GM12891 (cell line): ENCODE measurements at places on chromosomes 7 and 10.
A peak's percentile ranks its signal among the peaks of the same experiment; 100 is the strongest.

DNA sequence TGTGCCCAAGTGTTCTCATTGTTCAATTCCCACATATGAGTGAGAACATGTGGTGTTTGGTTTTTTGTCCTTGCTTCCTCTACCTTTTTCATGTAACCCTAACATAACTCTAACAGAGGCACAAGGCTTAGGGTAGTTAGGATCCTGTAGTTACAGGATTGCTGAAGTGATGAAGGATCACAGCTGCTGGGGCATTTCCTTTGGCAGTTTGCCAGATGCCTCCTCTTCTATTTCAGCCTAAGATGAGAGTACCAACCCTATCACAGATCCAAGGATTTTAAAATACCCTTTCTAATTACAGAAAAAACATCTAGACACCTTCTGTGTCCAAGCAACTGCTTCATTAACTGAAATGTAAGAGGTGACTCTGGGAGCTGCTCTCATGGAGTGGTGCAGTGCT is 141.7 kb upstream of the COL1A2 start:
- DNase-seq = no peak

- DNase-seq = no peak
Observed at GRCh38 chr10:86248062-86248461, 118.5 kb downstream of the GRID1 start.

DNA sequence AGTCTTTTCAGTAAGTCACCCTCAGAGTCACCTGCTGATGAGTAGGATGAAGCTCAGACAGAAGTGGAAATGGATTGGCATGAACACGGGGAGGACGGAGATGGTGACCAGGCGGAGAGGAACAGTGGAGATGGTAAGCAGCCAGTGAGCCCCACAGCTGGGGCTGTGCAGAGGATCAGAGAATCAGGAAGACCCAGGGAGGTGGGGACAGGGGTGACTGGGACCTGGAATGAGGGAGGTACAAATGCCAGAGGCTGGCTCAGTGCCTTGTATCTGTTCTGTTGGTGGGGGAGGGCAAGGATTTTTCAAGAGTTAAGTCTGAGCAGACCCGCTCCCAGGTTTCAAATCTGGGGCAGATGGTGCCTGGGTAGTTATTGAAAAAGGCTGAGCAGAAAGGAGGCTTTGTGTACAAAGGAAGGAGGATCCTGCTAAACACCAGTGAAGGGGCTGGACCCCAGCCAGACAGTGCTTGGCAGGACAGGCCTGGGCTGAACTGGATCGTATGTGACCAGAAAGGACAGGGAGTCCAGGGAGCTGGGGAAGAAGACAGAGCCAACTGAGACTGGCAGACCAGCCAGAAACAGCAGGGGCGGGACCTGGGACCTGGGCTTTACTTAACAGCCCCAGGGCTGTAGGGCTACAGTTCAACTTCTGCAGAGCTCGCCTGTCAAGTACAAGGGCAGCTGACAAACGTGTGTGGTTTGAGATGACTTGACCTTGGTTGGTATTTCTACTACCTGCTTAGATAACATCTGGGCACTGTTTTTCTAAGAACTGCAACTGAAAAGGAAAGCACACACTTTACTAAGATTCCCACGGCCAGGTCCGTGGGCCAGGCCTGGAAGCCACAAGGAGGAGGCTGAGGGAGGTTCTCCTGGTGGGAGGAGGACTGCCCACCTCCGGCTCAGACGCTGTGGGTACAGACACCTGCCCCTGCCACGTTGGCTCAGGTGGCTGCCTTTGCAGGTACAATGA is 13.2 kb upstream of the FRMPD2 start:
- DNase-seq = no peak

DNA sequence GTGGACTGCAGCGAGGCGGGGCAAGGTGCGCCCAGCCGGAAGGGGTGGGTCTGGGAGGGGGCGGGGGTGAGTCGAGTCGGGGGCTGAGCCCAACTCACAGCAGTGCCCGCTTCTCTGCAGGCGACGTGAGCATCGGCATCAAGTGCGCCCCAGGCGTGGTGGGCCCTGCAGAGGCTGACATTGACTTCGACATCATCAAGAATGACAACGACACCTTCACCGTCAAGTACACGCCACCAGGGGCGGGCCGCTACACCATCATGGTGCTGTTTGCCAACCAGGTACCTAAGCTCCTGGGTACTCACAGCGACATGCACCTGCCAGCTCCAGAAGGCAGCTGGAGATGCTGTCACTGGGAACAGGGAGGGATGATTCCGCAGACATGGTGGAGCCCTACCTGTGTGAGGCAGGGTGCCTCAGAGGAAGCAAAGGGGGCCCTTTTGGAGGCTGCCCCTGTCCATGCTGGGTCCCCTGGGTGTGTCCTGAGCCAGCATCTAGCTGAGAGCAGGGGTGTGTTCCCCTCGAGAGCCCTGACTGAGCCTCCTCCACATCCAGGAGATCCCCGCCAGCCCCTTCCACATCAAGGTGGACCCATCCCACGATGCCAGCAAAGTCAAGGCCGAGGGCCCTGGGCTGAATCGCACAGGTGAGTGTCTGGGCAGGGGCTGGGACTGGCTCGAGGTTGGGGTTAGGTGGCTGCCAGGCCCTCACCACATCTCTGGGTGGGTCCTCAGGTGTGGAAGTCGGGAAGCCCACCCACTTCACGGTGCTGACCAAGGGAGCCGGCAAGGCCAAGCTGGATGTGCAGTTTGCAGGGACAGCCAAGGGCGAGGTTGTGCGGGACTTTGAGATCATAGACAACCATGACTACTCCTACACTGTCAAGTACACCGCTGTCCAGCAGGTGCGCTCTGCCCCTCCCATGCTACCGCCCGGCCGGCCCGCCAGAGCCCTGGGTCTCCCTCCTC is 12.8 kb downstream of the FLNC start:
- DNase-seq = no peak

DNA sequence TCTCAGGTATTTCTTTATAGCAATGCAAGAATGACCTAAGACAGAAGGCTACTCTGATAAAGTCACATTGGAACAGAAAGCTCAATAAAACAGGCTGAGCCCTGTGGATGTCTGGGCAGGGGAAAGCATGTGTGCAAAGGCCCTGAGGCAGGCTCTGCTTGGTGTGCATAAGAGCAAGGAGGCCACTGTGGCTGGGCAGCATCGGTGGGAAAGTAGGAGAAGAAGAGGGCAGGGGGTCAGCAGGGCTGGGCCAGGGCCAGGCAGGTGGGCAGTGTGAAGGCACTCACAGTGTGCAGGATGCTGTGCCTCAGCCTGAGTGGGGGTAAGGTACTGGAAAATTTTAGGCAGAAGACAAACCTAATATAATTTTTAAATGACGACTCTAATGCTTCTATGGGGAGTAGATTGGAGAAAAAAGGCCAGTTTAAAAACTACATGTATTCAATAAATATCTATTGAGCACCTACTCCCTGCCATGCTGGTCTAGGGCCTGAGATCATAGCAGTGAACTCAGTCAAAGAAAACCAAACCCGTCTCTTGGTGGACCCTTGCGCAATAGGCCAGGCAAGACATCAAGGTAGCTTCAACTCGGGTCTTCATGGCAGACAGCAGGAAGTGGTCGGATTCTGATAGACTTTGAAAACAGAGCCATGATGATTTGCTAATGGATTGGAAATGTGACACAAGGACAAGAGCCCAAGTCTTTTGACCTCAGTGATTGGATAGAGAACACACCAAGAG is 572.3 kb downstream of the TCERG1L start:
- DNase-seq = no peak

GRCh38 chr10:87753995-87754866 is 63.8 kb downstream of the ATAD1 start:
- no peak for DNase-seq

GRCh38 chr7:96236198-96237039 is 85.5 kb downstream of the SLC25A13 start:
- DNase-seq = no peak

DNA sequence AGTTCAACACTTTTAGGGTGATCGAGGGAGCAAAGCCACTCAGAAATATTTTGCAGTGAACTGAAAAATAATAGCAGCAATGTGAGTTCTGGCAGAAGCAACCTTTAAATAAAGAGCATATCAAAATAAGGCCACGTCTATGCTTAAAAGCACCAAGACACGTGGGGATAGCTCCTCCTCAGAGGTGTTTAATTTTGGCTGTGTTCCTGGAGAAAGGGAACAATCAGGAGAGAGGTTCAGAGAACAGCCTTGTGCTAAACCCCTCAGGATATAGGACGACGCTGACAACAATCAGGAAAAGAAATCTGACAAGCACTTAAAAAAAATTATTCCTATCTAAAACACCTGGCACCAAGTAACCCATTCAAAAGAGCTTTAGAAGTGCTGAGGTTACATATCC is 471.9 kb upstream of the CELF2 start:
- DNase-seq = no peak

DNA sequence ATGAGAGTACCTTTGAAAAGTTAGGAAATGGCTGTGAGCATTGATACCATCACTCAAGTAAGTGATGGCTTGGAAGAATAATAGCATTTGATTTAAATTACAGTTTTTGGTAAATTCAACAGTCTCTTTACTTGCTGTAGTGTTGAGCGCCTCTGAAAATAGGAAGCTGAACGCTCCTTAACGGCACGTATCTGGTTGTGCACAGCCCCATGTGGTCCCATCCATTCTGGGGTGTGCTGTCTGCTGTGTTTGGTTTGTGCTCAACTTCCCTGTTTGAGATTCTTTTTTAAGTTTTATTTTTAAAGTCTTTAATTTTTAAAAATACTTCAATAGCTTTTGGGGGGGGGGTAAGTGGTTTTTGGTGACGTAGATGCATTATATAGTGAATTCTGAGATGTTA is 51.5 kb downstream of the DNAJB6 start:
- no peak for DNase-seq

DNA sequence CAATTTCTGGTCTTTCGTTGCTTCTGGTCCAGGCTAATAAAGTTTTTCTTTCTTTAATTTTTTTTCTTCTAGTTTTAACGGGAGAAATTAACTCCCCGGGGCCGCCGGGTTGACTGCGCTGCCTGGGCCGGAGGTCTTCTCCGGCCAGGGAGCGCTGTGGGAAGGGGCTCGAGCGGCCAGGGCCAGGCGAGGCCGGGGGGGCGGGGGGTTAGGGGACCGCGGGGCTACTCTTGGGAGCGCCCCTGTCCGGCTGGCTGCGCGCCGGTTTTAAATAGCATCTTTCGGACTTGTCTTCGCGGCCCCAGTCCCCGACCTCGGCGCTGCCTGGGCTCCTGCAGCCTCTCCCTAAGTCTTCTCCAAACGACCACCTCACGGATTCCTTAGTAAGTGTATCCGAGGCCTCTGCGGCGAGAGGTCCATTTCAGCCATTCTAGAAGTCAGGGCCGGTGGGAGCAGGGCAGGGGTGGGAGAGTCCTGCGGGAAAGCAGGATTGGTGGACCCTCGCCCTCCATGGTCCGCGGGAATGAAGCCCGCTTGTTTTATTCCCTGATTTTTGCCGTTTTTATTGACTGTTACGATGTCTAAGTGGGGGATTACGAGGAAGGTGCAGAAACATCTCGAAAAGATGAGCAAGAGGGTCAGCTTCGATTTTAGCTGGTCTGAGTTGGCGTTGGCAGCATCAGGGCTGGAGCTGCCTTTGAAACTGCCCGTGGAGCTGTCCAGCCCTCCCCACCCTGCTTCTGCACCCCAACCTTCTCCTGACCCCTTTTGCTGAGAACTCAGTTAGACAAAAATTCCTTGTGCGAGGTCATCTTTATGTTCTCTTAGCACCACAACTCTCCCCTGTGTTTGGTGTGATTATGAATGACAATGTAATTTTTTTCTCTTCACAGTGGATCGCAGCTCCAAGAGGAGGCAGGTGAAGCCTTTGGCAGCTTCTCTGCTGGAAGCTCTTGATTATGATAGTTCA is 555 bp downstream of the PHF14 start:
- DNase-seq = no peak

DNA sequence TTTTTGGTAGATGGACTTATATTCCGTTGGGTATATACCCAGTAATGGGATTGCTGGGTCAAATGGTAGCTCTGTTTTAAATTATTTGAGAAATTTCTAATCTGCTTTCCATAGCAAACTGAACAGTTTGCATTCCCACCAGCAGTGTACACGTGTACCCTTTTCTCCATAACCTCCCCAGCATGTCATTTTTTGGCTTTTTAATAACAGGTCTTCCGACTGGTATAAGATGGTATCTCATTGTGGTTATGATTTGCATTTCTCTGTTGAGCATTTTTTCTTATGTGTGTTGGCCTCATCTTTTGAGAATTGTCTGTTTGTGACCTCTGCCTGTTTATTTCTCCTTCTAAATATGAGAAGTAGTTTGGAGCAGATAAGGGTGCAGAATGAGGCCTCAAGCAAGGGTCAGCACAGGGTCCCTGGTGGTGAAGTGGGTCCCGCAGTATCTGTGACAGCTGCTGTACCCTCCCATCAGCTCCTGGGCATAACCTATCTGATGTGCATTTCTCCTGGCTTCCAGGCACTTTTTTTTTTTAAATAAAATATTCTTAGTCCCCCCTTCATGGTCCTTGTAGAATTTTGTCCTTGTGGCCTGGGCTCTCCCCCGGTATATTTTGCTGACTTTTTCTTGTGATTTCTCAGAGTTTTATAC is 73.5 kb downstream of the PROSER2 start:
- DNase-seq = no peak

- peak; percentile 66 for DNase-seq
Observed at GRCh38 chr10:103712898-103713498, 142.4 kb downstream of the SH3PXD2A start.
